ENCODE measurements at places on chromosomes 3 and 15. TPM values are rescaled to one million over a fixed set of nuclear protein-coding genes. Genes with fewer than 3 reads are reported as not detected.
A peak's percentile ranks its signal among the peaks of the same experiment; 100 is the strongest.

LEKR1 gene
- total RNA-seq: 4.8 TPM

MLH1 gene
- total RNA-seq: 27.7 TPM

DNA sequence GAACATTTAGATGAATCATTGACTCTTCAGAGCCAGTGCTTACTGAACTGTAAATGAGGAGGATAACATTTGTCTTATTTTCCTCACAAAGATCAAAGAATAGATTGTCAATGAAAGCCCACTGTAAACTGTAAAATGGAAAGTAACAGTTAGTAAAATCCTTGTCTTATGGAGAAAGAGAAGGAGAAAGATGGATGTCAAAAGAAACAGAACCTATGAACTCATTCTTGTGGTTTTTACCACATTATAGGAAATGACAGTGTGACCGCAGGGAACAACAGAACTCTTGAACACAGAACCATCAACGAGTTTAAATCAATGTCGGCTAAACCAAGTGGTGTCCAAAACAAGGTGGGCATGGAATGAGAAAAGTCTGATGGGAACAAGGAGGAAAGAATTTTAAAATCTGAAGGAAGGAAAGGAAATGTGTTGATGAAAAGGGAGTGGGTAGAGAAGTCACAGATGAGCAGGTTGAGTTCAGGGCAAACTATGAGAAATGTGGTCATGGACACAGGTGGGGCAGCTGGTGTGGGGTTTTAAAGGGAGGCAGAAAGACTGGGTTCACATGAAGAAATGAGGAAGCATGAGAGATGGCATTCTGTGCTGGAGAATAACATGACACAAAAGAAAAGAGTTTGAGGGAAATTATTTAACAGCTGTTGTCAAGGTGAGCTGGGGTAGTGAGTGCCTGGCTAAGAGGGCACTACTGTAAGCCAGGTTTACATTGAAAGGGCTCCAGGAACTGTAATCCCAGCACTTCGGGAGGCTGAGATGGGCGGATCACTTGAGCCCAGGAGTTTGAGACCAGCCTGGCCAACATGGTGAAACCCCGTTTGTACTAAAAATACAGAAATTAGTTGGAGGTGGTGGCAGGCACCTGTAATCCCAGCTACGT, 42.4 kb upstream of the ETV5 start:
- H3K36me3 ChIP-seq: no peaks in the 10 kb centered on the region
- no peak overlapping the region for H3K27ac ChIP-seq
- no peak overlapping the region for H3K4me3 ChIP-seq
- H3K4me1 ChIP-seq: no peaks in the 10 kb centered on the region

GRCh38 chr15:64452988-64453688, 7.2 kb upstream of the ZNF609 start:
- no peak overlapping the region for H3K4me3 ChIP-seq
- H3K27me3 ChIP-seq: no peaks in the 10 kb centered on the region
- peaks cover 9% of the 10 kb centered on the region for H3K4me1 ChIP-seq

TLR9 gene
- not detected for total RNA-seq

GRCh38 chr3:177529071-177529550, 331.8 kb upstream of the TBL1XR1 start:
- H3K4me3 ChIP-seq: no peak overlapping the region
- H3K36me3 ChIP-seq: no peaks in the 10 kb centered on the region
- no peak for DNase-seq
- H3K27me3 ChIP-seq: no peaks in the 10 kb centered on the region

SPTBN5 gene
- 0.76 TPM for total RNA-seq

DNA sequence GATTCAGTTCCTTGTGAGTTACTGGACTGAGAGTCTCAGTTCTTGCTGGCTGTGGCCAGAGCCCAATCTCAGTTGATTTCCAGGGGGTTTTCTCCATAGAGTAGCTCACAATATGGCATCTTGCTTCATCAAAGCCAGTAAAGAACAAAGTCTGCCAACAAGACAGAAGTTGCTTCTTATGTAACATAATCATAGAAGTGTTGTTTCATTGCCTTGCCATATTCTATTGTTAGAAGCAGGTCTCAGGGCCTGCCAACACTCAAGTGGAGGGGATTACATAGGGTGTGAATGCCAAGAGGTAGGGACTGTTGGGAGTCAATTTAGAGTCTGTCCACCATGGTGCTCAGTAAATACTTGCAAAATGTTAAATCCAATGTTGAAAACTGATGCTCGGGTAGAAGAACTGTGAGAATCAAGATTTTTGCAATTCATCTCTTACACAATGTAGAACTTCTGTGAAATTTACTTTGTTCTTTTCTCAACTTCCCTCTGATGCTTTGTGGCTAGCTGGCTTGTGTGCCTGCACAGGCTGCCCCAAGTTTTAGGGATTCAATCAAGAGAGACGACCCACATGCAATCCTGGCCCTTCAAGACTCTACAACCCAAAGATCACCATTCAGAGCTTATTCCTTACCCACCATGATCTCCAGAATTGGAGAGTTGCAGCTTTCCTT, 13.3 kb upstream of the PXYLP1 start:
- no peaks in the 10 kb centered on the region for H3K4me1 ChIP-seq
- H3K27ac ChIP-seq: no peak overlapping the region
- DNase-seq: no peak

GRCh38 chr3:21642433-21642832, 108.6 kb downstream of the ZNF385D start:
- no peaks in the 10 kb centered on the region for H3K36me3 ChIP-seq
- no peak for DNase-seq
- no peak overlapping the region for H3K27ac ChIP-seq
- H3K4me3 ChIP-seq: no peak overlapping the region
- no peaks in the 10 kb centered on the region for H3K4me1 ChIP-seq

- H3K4me1 ChIP-seq: no peaks in the 10 kb centered on the region
- H3K4me3 ChIP-seq: no peak overlapping the region
- DNase-seq: no peak
- H3K27me3 ChIP-seq: no peaks in the 10 kb centered on the region
- peak overlapping the region; percentile 16 for H3K27ac ChIP-seq
Measured at GRCh38 chr3:126781889-126782491, 78.0 kb downstream of the CHCHD6 start.

DNA sequence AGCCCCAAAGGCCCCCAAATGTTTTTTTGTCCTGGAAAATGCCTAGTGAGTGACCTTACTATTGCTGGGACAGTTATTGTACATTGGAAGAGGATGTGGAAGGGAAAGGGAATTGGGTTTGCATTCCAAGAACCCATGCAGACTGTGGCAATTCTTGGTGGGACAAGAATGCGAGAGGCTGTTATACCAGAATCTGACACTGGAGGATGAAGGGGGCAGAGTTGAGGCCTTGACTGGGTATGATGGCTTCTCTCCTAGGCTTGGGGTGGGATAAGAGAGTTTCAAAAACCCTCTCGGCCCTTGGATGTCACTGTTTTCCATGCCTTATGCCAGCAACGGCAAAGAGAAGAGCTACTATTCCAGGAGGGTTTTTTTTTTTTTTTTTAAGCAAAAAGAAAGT, 25.3 kb downstream of the IL16 start:
- no peak for DNase-seq
- H3K27ac ChIP-seq: no peak overlapping the region
- H3K4me1 ChIP-seq: no peaks in the 10 kb centered on the region
- H3K4me3 ChIP-seq: no peak overlapping the region

DNA sequence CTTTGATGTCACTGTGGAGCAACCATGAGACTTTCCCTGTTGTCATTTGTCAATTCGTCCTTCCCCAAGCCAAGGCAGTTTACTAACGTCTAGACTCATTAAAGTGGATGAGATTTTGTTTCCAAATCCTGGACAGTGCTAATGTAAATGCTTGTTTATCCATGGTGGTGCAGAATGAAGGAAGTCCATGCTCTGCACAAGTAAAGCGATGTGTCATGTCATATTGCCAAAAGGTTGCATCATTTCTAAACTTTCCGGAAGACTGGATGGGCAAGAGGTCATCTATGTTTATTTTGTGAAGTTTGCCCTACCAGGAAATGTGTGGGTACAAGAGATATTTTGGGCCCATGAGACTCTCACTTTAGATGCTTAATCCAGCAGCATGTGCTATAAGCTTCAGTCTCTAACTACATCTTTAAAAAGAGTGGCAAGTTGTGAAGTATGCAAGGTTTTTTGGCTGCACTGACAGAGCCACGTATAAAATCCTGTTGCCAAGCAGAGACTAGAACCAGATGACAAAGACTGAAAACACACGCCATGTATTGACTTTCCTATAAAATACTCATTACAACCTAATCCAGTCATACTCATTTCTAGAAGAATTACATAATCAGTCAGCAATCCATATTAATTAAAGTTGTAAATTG, 72.1 kb upstream of the FNDC3B start:
- H3K4me1 ChIP-seq: no peaks in the 10 kb centered on the region
- DNase-seq: no peak
- H3K4me3 ChIP-seq: no peak overlapping the region
- no peaks in the 10 kb centered on the region for H3K27me3 ChIP-seq

DNA sequence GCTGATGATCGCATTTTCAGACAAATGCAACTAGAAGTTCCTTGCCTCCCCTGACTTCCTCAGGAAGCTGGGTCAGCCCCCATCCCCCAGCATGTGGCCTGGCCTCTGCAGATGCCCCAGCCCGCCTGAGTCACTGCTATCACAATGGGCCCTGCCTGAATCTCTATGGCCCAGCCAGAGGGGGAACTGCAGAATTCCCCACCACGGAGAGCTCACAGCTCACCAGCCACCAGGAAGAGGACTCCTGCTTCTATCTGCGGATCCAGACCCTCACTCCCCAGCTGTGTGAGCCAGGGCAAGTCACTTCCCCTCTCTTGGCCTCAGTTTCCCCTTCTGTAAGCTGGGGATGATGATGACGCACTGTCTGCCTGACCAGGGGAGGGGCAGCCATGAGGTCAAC, 6.9 kb downstream of the PLXND1 start:
- H3K4me3 ChIP-seq: no peak overlapping the region
- DNase-seq: no peak
- H3K27ac ChIP-seq: peak overlapping the region; percentile 97
- H3K4me1 ChIP-seq: peaks cover 42% of the 10 kb centered on the region
- no peaks in the 10 kb centered on the region for H3K27me3 ChIP-seq

DNA sequence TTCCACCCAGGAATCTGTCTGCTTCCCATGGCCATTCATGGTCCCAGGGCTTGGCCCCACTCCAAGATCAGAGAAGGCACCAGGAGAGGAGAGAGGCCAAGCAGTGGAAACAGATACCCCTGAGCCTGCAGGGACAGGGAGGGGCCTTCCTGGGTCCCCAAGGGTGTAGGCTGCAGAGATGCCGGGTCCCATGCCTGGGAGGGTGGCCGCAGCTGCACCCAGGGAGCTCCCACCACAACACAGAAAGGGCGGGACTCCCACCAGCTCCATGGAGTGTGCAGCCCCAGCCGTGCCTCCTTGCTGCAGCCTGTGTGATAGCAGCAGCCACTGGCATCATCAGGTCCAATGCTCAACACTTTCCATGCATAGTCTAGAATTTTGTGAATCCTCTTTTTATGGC, 331.5 kb downstream of the UACA start:
- no peak overlapping the region for H3K27ac ChIP-seq
- H3K4me3 ChIP-seq: no peak overlapping the region
- no peak for DNase-seq
- H3K36me3 ChIP-seq: no peaks in the 10 kb centered on the region
- H3K4me1 ChIP-seq: no peaks in the 10 kb centered on the region

- H3K36me3 ChIP-seq: no peaks in the 10 kb centered on the region
- H3K4me1 ChIP-seq: peaks cover 3% of the 10 kb centered on the region
- H3K27me3 ChIP-seq: no peaks in the 10 kb centered on the region
- H3K27ac ChIP-seq: no peak overlapping the region
Measured at GRCh38 chr3:30500666-30501399, 105.6 kb upstream of the TGFBR2 start.

- H3K4me1 ChIP-seq: no peaks in the 10 kb centered on the region
- no peak overlapping the region for H3K4me3 ChIP-seq
- H3K36me3 ChIP-seq: no peaks in the 10 kb centered on the region
- H3K27ac ChIP-seq: no peak overlapping the region
- no peak for DNase-seq
- H3K27me3 ChIP-seq: no peaks in the 10 kb centered on the region
Measured at GRCh38 chr15:91133511-91133910, 33.5 kb downstream of the SV2B start.

DNA sequence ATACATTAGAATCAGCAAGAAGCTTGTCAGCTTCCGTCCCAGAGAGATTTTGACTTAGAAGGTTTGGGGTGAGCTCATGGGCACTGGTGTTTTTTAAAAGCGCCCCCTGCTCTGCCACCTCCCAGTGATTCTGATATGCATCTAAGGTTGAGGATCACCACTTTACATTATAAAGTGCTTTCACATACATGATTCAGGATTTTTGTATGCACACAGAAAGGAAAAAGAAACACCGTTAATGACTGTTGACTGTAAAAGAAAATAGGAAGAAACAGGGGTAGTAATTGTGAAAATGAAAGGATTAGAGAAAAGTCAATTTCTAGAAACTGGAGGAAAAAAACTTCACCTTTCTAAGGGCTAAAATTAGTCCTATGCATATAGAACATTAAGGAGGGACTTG, 104.9 kb upstream of the ZBED2 start:
- no peak overlapping the region for H3K27ac ChIP-seq
- no peak overlapping the region for H3K4me3 ChIP-seq
- no peaks in the 10 kb centered on the region for H3K36me3 ChIP-seq
- no peak for DNase-seq

GOLGA6L7 gene
- not detected for total RNA-seq

EPM2AIP1 gene
- total RNA-seq: 12.3 TPM

GRCh38 chr3:127821394-127821793, 921 bp downstream of the MGLL start:
- no peaks in the 10 kb centered on the region for H3K27me3 ChIP-seq
- DNase-seq: no peak
- no peaks in the 10 kb centered on the region for H3K36me3 ChIP-seq
- H3K4me1 ChIP-seq: no peaks in the 10 kb centered on the region
- H3K4me3 ChIP-seq: no peak overlapping the region
- peak overlapping the region; percentile 71 for H3K27ac ChIP-seq

DNA sequence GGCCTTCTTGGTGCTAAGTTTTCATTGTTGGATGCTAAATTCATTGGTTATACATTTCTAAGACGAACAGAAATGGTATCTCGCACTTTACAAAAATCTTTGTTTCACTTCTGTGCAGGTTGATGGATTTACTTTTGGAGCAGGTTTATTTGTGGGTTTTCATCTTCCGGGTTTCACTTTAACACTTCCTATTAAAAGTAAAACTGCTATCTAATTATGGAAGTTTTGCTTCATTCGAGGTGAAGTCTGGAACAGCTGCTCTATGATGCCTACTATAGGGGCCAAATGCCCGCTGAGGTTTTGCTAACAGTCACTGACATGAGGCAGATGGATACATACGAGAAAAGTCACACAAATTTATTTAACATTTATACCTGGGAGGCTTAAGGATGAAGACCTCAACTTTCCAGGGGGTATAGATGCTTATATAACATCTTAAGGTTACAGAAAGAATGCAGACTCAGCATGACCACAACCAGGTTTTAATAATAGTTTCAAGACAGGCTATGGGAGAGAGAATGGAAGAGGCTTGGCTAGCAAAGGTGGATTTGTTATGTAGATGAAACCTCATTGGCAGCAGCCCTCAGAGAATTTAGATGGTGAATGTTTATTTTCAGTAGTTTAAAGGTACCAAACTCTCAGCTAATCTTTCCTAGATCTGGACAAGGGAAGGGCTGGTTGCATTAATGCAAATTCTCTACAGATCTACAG, 54.2 kb downstream of the OSTN start:
- H3K36me3 ChIP-seq: no peaks in the 10 kb centered on the region
- no peaks in the 10 kb centered on the region for H3K27me3 ChIP-seq
- DNase-seq: no peak
- H3K4me1 ChIP-seq: no peaks in the 10 kb centered on the region

GOLGA8B gene
- 242 TPM for total RNA-seq

- no peaks in the 10 kb centered on the region for H3K4me1 ChIP-seq
- no peaks in the 10 kb centered on the region for H3K36me3 ChIP-seq
- no peak overlapping the region for H3K27ac ChIP-seq
- no peaks in the 10 kb centered on the region for H3K27me3 ChIP-seq
Measured at GRCh38 chr3:59243476-59243875, 193.7 kb upstream of the CFAP20DC start.

EPHA3 gene
- 63.0 TPM for total RNA-seq
